AG04450 (cell line): ENCODE measurements at places on chromosomes 3 and 15. TPM values are rescaled to one million over a fixed set of nuclear protein-coding genes. Genes with fewer than 3 reads are reported as not detected.

Gene CFAP161
- polyA plus RNA-seq: not detected in 2 replicates

Gene CCR5
- polyA plus RNA-seq: not detected in 2 replicates

- DNase-seq: no peak
These were observed 28.3 kb upstream of the STIMATE start for GRCh38 chr3:52925405-52926313.

GRCh38 chr15:73620078-73620477 is 13.1 kb downstream of the NPTN start:
- no peak for DNase-seq

DNA sequence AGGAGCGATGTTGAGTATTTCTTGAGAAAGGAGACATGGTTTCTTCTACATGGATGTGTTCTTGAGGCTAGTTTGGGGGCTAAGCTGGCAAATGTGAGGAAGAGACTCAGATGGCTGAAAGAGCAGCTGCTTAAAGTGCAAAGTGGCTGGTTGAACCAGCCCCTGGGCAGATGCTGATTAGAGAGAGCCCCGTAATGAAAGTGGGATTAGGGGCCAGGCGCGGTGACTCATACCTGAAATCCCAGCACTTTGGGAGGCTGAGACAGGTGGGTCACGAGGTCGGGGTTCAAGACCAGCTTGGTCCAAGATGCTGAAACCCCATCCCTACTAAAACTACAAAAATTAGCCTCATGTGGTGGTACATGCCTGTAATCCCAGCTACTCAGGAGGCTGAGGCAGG is 75.0 kb upstream of the GCNT3 start:
- no peak for DNase-seq

GRCh38 chr3:15520185-15520584 is 1.3 kb downstream of the COLQ start:
- DNase-seq: no peak

- no peak for DNase-seq
These were observed 95.1 kb upstream of the MEX3B start for GRCh38 chr15:82140886-82141285.

- DNase-seq: no peak
These were observed 61.7 kb downstream of the AGTR1 start for GRCh38 chr3:148759430-148759829.
